ENCODE measurements at places on chromosomes 12 and 14. TPM values are rescaled to one million over a fixed set of nuclear protein-coding genes. Genes with fewer than 3 reads are reported as not detected.

The SYNE3 gene
- 0.35 TPM for polyA plus RNA-seq

The SERPINA12 gene
- polyA plus RNA-seq, result not detected

The GPX2 gene
- polyA plus RNA-seq, result not detected

The NGB gene
- 0.87 TPM for polyA plus RNA-seq

The STAC3 gene
- 2.9 TPM for polyA plus RNA-seq

The TSPAN31 gene
- 78.1 TPM for polyA plus RNA-seq

The SERPINA4 gene
- polyA plus RNA-seq, result not detected

The HOXC12 gene
- not detected for polyA plus RNA-seq

The DBX2 gene
- polyA plus RNA-seq, result 0.07 TPM

The ZNF891 gene
- 9.4 TPM for polyA plus RNA-seq

The ITGB7 gene
- polyA plus RNA-seq, result not detected

All from neural cell (in vitro differentiated cells).